ENCODE measurements at places on chromosomes 3 and 15. TPM values are rescaled to one million over a fixed set of nuclear protein-coding genes. Genes with fewer than 3 reads are reported as not detected.

GP9 gene
- total RNA-seq = 0.25 TPM

SLC51A gene
- total RNA-seq = 0.49 TPM

ZXDC gene
- 26.8 TPM for total RNA-seq

MUC13 gene
- not detected for total RNA-seq

P2RY1 gene
- 11.6 TPM for total RNA-seq

CPA3 gene
- total RNA-seq = not detected

MYZAP gene
- 0.25 TPM for total RNA-seq
